Aorta (tissue), 5 donors: ENCODE measurements at places on chromosomes 3 and 15. TPM values are rescaled to one million over a fixed set of nuclear protein-coding genes. Genes with fewer than 3 reads are reported as not detected.
A peak's percentile ranks its signal among the peaks of the same experiment; 100 is the strongest.

Gene GPR176
- total RNA-seq: 27.2 TPM

Gene OR5K1
- total RNA-seq: not detected

Gene IQCH
- total RNA-seq: 2.0 TPM

Gene PLA2G4B
- total RNA-seq: 11.1 TPM

Gene QARS1
- 127 TPM for total RNA-seq

Gene CAMKV
- total RNA-seq: not detected

Gene CTXND1
- not detected for total RNA-seq

DNA sequence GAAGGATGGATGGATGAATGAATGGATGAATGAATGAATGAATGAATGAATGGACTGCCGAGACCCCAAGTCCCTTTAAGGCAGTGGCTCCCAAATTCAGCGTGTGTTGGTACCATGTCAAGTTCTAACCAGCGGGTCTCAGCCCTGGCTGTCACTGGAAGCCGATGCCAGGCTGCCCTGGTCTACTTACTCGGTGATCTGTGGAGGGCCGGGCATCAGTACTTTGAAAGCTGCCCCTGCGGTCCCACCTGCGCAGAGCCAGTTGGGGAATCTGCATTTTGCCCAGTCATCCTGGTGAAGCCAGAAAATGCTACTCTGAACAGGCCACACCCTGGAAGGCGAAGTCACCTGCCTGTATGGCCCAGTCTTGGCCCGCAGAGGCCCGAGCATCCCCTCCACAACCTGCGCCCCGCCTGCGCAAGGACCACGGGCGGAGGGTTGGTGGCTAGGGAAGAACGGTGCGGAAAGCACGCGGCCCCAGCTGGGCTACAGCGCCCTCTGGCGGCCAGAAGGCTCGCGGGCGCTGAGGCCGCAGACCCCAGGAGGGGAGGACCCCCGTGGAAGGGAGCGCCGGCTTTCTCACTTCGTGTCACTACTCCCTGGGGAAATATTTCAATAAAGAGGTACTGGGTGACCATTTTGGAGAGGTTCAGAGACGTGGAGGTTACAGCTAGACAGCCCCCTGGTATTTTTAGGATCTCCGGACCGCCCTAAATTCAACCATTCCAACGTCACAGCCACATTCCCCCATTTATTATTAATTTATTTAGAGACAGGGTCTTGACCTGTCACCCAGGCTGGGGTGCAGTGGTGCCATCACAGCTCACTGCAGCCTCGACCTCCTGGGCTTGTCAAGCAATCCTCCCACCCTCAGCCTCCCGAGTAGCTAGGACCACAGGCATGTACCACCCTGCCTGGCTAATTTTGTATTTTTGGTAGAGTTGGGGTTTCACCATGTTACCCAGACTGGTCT is 34.9 kb downstream of the PRKCD start:
- peak; percentile 88 for DNase-seq

DNA sequence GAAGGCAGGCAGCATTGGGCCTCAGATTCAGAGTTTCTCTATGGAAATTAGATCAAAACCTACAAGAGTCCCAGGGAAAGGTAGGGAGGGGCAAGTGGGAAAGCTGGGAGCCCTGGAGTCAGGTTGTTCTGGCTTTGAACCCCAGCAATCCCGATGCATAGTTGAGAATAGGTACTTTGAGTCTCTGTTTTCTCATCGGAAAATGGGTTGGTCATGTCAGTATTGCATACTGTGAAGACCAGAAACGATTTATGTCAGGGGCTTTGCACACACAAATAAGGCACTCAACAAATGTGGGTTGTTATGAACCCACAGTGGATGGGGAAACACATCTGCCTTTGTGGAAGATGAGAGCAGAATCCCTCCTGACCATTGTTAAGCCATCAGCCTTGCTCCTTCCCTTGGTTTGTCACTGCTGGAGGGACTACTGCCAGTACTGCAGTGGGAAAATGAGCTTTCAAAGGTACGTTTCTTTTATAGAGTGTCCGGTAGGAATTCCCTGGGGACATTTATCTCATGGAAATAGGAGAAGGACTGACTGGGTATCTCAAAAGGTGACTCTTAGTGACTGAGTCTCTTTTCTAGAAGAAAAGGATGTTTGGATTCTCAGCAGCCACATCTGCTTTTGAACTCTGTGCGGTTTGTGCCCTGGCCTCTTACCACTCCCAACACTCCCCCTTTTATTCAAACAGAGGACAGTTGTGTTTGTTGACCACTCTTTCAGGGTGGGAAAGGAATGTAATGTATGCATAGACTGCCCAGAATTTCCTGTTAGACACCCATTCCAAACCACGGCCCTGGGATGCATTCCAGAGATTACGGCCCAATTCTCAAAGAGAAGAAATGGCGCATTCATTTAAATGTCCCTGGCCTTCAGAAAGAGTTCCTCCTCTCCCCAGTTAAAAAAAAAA is 54.6 kb upstream of the VILL start:
- DNase-seq: no peak

DNA sequence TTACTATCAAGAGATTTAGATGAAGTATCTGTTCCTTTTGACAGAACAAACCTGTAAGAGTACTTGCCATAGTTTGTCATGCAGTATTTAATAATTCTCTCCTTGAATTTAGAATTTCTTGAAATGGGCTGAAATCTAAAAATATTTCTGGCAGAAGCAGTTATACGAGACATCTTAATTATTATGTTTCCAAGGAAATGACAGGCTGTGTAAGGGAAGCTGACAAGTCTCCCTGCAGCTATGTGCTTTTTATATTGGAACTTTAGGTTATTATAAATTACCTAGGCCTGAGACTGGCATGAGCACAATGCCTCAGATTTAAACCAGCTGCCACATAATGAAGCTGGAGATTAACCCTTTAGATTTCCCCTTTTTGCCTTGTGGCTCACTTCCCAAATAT is 365.0 kb upstream of the EPHA6 start:
- no peak for DNase-seq

GRCh38 chr3:129040039-129040336 is 20.6 kb upstream of the GP9 start:
- no peak for DNase-seq

- DNase-seq: no peak
Measured at GRCh38 chr15:77633913-77634265, 1.2 kb upstream of the LINGO1 start.

DNA sequence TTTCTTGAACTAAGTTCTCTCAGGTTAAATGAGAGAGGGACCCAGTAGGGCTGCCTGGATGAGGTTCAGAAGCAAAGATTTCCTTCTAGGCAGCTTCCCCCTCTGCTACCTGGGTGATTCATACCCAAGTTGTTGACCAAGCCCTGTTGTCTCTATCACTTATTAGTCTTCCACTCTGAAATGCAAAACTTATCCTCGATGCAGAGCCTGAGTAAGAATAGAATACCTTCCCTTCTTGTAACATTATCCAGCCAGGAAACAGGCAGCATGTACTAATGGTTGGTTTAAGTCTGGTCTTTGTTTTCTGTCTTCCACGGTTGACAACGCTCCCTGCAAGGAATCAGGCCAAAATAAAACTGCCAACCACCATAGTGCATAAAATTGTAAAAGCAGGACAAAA is 377.3 kb downstream of the MECOM start:
- no peak for DNase-seq

- DNase-seq: no peak
Measured at GRCh38 chr3:158369279-158369678, 201.7 kb upstream of the MLF1 start.

GRCh38 chr3:48157950-48158376 is 30.3 kb downstream of the CDC25A start:
- peak; percentile 71 for DNase-seq

GRCh38 chr15:92714477-92715401 is 59.2 kb upstream of the FAM174B start:
- peak; percentile 79 for DNase-seq

DNA sequence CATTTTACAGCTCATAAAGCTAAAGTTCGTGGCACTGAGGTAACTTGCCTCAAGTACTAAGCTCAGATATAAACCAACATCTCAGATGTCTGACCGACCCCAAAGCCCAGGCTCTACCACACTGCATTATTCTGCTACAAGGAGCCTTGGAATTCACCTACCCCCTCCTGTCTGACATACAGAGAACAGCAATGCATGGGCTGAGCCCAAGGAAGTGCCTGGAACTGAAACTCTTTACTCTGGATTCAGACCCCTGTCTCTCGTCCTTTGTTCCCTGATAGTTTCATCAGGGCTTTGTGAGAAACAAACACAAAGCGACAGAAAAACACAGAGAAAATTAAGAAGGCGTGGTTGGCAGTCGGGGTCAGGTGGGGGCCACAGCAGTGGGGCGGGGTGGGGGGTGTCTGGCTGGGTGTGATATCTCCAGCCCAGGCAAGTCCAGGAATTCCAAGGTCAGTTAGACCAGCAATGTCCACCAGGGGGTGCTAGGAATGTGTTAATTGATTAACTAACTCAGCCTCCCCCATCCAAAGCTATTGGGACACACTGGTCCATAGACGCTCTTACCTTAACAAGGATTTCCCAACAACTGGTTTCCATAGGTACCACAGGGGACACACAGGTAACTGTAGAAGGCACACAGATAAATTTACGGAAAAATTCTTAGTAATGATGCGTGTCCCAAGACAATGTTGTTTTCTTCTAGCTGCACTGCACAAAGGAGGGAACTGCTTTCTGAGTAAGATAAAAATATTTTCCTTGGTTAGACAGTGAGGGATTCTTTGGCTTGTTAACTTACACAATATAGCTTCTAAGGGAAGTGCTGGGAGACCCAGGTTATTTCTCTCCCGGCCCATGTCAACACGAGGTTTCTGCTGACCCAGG is 18.8 kb upstream of the SSUH2 start:
- no peak for DNase-seq

- no peak for DNase-seq
Measured at GRCh38 chr3:115502128-115502527, 121.2 kb upstream of the GAP43 start.
